ENCODE measurements at places on chromosomes 5 and 9. TPM values are rescaled to one million over a fixed set of nuclear protein-coding genes. Genes with fewer than 3 reads are reported as not detected.

SOX30 gene
- not detected for total RNA-seq

SELENOP gene
- 0.18 TPM for total RNA-seq

PCDHB9 gene
- total RNA-seq = 0.08 TPM

TMEM232 gene
- not detected for total RNA-seq

CEL gene
- total RNA-seq = 0.70 TPM

FABP6 gene
- 0.99 TPM for total RNA-seq

Data from A549 treated with CORT108297 at 1 μM for 4 hours (cell line).